ENCODE measurements at places on chromosomes 6 and 20.

GRCh38 chr6:118548136-118548535, at the start of gene PLN:
PLN (plus strand) TSS chr6:118548296; CDS start chr6:118558922, 10,626 bp downstream.
- DNase-seq = no peak

DNA sequence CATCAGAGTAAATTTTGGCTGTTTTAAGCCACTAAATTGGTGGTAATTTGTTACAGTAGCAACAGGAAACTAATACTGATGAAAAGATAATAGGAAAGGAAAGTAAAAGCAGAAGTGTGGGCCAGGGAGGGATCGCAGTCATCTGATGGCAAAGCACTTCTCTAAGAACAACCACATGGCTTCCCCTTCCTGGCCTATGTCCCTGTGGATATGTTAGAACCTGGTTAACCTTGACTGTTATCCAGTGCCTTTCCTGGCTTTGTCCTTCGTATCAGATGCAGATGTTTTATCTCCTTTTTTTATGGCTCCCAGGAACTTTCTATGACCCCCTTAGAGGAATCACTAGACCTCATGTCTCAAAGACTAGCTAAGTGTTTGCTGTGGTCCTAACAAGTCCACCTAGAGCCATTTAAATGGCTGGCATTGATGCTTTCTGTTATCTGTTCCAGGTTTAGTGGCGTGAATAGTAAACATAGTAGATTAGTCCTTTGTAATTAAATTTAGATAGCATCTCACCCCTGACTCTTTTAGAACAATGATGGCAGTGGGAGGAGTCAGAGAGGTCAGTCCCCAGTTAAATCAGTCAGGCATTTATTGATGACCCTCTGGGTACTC, 79.2 kb upstream of the PHACTR2 start:
- DNase-seq = no peak

DNA sequence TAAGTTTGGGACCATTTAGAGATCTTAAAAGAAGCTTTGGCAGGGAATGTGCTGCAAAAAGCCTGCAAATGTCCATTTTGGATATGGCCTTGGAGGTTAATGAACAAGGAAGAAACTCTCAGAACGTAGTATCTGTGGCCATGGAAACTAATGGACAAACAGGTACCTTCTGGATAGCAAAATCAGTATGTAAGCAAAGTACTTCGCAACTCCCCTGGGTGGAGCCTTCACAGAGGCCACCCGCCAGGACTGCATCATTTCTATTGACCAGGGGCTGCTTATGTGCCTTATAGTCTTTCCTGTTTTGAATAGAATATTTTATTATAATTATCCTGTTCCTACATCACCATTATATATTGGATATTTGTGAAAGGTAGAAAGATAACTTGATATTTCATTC, 510.8 kb upstream of the SYNCRIP start:
- no peak for DNase-seq

DNA sequence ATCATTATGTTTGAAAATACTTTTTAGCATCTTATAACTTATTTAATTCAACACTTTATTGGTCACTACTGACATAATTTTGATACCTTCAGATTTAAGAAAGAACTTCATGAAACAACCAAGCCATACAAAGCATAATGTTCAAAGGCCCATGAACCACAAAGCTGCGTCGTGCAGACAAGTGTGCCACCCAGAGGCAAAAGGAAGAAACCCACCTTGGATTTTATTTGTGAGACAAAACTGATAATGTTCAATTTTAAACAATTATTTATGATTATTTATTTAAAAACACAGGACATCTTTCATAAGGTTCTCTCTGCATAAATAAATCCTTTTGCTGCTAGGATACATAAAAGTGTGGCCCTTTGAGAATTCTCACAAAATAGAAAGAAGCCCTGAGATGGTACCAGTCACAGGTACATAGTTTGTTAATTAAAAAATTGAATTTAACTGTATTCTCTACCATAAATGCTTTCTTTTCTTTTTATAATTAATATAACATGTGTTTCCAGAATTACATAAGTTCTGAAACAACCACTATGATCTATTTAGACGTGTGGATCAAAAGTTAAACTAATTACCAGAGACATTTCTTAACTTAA, 143.7 kb downstream of the RALGAPA2 start:
- no peak for DNase-seq

DNA sequence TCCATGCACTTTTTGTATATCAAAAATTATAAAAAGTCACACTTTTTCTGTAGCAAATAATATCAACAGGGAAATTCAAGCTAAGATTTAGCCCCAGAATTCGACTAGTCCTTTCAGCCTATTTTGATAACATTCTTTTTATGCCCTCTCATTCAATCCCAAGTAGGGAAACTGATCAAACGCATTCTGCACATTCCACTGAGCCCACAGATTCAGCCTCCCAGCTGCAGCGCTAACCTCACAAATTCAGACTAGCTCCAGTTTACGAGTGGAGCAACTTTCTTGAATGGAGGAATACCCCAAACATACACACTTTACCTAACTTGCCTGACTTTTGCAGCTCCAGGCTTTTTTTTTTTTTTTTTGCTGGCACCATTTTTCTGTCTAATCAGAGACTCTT, 70.3 kb upstream of the HEY2 start:
- DNase-seq = no peak

GRCh38 chr6:40352527-40353170, 234.5 kb downstream of the LRFN2 start:
- no peak for DNase-seq

DNA sequence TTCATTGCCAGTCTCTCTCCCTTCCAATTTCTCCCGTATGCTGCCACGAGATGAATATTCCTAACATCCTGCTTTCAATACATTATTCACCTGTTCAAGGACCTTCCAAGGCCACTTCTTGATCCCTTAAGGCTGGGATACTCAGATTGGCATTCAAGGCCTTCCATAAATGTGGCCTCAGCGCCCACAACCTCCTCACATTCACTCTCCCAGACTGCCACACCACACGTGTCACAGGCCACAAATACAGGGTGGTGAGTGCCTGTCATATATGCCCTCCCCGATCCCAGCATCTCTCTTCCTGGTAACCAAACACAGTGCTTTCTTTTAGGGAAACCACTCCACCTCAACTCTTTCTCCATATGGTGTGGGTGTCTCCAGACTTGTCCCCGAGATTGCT, 55.5 kb downstream of the TTI1 start:
- no peak for DNase-seq

GRCh38 chr20:33773412-33774089, 37.6 kb upstream of the CHMP4B start:
- no peak for DNase-seq

DNA sequence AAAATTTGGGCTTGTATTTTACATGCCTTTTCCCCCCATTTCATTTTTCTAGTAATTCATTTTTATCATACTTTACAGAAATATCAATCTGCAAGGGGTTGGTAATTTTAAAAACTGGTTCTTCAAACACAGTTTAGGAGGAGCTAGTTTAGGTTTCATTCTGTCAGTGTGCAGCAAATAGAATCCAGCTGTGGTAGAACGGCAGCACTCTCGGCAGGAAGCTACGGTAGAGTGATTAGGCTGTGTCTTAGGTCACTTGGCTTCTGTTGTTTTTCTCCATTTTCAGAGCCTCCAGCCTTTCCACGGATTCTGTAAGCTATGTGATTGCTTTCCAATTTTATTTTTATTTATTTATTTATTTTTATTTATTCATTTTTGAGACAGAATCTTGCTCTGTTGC, 32.7 kb downstream of the TLDC2 start:
- no peak for DNase-seq

GRCh38 chr6:7954477-7955200, 44.1 kb upstream of the TXNDC5 start:
- no peak for DNase-seq

DNA sequence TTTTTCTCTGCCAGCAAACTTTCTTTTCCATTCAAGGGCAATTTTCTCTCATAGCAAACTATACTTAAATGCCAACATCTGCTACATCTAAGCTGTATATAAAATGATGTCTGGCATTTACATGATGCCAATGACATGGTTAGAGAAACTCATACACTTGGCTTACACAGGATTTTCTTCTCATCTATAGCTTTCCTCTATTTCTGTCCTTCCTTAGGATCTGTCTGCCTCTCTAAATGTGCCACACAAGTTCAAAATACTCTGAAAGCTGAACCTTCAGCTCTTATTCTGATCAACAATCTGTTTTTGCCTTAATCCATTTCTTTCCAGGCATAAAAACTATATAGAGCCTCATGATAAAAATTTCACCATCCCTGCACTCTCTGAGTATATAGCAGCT, 290.9 kb upstream of the RNF217 start:
- no peak for DNase-seq

DNA sequence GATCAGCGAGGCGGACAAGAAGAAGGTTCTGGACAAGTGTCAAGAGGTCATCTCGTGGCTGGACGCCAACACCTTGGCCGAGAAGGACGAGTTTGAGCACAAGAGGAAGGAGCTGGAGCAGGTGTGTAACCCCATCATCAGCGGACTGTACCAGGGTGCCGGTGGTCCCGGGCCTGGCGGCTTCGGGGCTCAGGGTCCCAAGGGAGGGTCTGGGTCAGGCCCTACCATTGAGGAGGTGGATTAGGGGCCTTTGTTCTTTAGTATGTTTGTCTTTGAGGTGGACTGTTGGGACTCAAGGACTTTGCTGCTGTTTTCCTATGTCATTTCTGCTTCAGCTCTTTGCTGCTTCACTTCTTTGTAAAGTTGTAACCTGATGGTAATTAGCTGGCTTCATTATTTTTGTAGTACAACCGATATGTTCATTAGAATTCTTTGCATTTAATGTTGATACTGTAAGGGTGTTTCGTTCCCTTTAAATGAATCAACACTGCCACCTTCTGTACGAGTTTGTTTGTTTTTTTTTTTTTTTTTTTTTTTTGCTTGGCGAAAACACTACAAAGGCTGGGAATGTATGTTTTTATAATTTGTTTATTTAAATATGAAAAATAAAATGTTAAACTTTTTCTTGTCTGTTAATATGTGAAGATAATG, 2.2 kb downstream of the HSPA1B start:
- DNase-seq = no peak

DNA sequence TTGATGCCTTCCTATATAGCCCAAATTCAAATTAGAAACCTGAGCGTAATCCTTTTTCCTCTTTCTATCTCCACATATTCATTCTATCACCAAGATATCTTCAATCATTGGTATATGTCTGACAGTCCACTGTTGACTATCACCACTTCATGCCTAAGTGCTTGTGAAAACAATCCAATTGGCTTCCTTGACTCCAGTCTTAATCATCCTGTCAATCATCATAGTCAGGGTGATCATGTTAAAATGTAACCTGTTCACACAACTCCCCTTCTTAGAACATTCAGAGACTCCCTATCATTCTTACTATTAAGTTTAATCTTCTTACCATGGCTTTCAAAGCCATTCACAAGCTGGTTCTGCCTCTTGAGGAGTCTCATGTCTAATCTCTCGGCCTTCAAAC, 616.7 kb downstream of the PHF3 start:
- no peak for DNase-seq

DNA sequence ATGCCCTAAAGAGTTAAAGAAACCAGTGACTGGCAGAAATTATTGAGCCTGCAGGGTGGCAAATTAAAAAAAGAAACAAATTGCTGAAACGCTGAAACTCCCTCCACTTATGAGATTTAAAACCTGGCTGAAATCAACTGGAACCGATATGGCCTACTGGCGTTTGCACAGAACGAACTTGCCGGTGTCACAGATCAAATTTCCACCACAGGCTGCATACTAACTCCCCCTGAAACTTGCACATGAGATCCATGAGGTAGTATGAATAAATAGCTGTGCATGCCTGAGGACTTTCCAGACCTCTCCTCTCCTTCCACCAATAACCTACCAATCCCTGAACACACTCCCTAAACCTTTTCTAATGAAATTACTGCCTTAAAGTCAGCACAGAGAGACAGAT, 150.4 kb downstream of the RNGTT start:
- no peak for DNase-seq

- DNase-seq = no peak
These were observed 47.5 kb downstream of the DSTN start for GRCh38 chr20:17617212-17617867.

GRCh38 chr6:42279966-42280629, 62.4 kb upstream of the MRPS10 start:
- no peak for DNase-seq

DNA sequence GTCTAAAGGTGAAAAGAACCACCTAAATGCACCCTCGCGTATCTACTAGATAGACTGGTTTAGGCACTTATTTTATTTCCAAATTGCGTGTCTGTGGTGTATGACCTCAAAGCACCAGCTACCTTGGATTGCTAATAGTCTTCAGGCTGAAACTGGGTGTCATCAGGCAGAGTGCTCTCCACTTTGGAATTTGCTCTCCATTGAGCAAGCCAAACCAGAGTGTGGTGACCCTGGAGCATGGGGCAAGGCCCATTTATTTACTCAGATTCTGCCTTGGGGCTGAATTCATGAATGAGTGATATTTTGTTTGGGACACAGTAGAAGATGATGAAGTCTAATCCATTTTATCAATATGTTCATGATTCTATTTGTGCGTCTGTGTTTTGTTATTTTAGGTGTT, 812.8 kb upstream of the SLC35B3 start:
- DNase-seq = no peak

GRCh38 chr6:27043244-27043643, 204.3 kb upstream of the PRSS16 start:
- DNase-seq = no peak

DNA sequence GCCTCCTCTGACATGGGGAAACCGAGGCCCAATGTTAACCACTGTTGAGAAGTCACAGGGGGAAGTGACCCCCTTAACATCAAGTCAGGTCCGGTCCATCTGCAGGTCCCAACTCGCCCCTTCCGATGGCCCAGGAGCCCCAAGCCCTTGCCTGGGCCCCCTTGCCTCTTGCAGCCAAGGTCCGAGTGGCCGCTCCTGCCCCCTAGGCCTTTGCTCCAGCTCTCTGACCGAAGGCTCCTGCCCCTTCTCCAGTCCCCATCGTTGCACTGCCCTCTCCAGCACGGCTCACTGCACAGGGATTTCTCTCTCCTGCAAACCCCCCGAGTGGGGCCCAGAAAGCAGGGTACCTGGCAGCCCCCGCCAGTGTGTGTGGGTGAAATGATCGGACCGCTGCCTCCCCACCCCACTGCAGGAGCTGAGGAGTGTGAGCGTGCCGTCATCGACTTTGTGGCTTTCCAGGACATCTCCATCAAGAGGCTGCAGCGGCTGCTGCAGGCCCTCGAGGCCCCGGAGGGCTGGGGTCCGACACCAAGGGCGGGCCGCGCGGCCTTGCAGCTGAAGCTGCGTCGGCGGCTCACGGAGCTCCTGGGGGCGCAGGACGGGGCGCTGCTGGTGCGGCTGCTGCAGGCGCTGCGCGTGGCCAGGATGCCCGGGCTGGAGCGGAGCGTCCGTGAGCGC, 1.6 kb downstream of the TNFRSF6B start:
- no peak for DNase-seq

GRCh38 chr6:134278000-134278399, 39.9 kb downstream of the SGK1 start:
- DNase-seq = no peak

Data from stimulated activated CD4-positive, alpha-beta T cell treated with anti-CD3 and anti-CD28 coated beads, Interleukin-1b, Interleukin-23, amount 100 ng/mL, for 1 hour (primary cell).